ENCODE measurements at places on chromosomes 3 and 15.

GRCh38 chr3:52039846-52040245 is 16.5 kb downstream of the DUSP7 start:
- DNase-seq = no peak

DNA sequence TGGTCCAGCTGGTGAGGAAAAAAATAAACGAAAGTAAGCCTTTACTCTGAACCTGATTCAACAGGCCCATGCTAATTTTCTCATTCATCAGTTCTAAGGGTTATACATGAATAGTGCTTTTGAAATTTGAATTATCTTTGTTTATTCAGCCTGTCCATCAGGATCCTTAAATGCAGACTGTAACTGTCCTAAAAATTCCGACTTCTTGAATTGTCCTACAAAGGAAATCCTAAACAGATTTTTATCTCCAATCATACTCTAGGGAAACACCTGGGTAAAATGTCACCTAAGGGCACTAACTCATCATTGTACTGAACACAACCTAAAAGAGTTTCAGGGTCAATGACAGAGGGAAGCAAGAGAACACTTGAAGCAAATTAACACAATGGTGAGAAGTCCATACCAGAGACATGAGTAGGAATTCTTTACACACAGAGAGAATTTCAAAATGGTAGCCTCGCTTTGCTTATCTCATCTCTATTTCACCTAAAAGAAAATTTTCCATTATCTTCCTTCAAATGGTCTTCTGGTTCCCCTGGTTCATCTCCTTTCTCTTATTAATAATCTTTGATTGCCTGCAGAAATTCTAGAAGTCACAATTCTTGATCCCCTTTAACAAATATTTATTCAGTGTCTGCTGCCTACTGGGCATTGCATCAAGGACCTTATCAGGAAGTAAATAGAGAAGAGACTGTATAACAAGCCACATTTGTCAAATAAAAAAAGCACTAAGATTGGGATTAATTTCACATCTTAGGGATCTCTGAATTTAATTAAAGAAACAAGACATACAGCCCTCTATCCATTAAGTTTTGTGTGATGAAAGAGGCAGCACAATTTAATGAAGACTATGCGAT is 182.7 kb downstream of the MEIS2 start:
- DNase-seq = no peak

DNA sequence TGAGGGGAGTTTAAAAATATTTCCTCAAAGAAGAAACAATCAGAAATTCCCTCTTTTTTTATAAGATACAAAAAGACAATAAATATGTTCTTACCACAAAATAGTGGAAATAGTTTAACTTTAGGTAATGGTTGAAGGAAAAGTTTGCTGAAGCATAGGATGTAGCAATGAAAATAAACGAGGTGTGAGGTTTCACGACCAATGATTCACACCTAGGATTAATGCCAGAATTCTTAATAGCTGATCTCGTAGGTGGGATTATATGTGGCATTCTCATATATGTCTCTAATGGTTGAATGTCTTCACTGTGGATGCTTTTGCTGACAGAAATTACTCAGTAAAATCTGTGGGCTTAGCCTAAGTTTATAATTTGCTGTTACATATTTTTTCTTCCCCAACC is 467.7 kb downstream of the FGF12 start:
- DNase-seq = no peak

DNA sequence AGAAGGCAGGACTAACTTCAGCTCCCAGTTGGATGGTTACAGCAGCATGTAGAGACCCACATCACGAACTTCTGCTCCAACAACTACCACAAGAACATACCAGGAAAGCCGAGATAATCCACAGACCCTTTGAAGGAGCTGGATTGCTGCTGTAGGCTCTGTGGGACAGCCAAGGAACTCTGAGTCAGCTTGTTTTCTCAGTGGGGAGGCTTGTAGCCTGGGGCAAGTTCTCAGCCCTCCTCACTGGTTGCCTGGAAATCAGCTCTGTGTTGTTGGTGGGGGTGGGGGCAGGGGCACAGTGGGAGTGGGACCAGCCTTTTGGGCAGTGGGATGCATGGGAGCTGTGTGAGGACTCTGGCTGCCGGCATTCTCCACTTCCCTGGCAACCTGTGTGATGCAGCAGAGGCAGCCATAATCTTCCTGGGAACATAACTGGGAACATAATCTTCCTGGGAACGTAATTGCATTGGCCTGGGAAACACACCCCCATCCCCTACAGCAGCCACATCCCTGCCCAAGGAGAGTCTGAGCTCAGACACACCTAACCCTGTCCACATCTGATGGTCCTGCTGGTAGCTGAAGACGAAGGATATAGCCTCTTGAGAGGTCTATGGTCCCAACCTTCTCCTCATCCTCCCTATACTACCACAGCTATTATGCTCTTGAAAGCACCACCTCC is 153.1 kb downstream of the PEAK1 start:
- DNase-seq = no peak

DNA sequence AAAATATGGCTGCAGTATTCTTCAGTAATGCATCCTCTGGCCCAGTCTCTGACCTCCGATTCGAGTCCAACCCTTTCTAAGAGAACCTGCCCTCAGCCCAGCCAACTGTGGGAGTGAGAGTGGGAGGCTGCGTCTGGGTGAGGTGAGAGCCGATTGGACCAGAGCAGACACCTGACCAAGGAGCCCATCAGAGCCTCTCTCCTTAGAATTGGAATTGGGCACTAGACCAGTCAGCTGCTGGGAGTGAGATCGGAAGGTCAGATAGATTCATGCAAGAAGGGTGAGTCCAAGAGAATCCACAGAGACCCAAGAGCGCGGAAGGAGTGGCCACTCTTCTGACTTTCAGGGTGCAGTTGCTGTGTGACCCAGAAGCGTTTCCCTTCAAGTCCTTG is 10.2 kb downstream of the RASL12 start:
- no peak for DNase-seq

- no peak for DNase-seq
These were observed 31.9 kb downstream of the TNK2 start for GRCh38 chr3:195876297-195877064.

DNA sequence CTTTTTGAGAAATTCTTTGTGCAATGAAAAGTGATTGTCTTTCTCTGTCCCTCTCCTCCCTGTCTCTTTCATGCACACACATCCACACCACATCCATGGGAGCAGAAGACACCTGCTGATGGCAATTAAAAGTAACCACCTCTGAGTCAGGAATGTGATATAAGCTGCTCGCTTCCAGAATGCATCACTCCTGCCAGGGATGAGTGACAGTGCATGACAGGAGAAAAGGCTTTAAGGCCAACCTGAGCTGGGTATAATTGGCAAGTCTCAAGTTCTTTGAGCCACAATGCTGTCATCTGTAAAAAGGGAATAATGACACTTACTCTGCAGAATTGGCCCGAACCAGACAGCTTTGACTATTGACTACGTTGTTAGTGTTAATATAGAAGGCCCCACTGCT is 59.6 kb downstream of the UBP1 start:
- no peak for DNase-seq

DNA sequence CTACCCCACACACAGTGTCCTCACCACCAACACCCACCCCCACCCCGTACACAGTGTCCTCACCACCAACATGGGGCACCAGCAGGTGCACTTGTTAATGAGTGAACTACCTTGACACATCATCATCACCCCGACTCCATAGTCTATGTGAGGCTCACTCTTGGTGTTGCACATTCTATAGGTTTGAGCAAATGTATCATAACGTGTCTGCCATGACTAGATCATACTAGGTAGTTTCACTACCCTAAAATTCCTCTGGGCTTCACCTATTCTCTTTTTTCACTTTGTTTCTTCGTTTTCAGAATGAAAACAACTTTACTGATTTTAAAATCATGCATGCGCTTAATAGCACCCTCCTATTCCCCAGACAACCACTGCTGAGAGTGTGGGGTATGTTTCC is 102.6 kb upstream of the SLC6A6 start:
- DNase-seq = no peak

GRCh38 chr15:101193120-101193644 is 58.7 kb downstream of the CHSY1 start:
- no peak for DNase-seq

All from stimulated activated CD4-positive, alpha-beta T cell treated with anti-CD3 and anti-CD28 coated beads, Interleukin-1b, Interleukin-23, amount 100 ng/mL, for 48 hours (primary cell).